ENCODE measurements at places on chromosomes 7 and 10.
A peak's percentile ranks its signal among the peaks of the same experiment; 100 is the strongest.

DNA sequence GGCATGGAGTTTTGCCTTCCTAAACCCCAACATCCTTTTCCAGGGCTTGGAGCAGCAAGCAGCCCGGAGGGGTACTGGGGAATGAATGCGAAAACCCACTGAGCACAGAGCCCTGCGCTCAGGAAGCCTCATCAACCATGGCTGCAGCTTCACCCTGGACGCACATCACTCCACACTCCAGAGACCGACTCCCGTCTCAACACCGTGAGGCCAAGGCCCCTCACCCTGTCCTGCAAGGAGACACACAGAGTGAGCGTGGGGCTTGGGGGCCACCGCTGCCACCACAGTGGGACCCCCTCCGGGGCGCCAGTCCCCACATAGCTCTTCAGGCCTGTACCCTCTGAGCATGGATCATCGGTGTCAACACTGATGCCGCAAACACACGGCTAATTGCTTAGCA, 41.9 kb downstream of the DPYSL4 start:
- no peak for DNase-seq

DNA sequence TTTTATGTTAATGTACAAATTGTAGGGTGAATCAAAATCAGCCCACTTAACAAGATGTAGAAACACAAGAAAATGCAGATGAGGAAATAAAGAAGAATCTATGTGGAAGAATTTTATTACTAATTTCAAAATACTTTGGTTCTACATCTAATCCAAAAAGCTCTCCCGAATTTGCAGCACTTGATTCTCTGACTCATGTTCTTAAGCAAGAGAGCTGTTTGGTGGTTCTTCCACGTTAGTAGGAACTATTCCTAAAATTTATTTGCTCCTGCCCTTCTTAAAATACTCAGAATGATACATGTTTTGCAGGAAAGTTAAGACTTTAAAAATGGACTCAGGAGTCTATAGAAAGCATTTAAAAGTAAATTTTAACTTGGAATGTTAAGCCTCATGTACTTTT, 91.8 kb downstream of the ZMYND11 start:
- DNase-seq: no peak

DNA sequence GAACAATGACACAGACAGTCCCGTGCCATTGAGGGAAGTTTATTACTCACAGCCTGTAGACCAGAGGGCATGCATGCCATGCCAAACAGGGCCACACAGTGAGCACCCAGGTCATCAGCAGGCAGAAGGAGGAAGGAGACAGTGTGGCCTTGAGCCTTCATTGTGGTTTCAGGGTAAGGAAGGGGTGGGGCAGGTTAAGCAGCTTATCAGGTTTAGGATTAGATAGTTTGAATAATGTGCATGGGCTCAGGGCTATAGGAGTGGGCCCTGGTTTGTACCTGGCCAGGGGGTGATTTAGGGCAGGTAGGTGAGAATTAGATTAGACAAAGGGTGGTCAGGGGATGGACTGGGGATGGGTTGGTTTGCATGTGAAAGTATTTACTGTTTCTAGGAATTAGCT, 67.9 kb downstream of the ADCY1 start:
- no peak for DNase-seq

- peak; percentile 23 for DNase-seq
These were observed 628 bp downstream of the PARP12 start for GRCh38 chr7:140062118-140062527.

- DNase-seq: no peak
These were observed 47.7 kb downstream of the LRRC20 start for GRCh38 chr10:70334526-70335245.
